ENCODE measurements at places on chromosomes 3 and 15.
A peak's percentile ranks its signal among the peaks of the same experiment; 100 is the strongest.

DNA sequence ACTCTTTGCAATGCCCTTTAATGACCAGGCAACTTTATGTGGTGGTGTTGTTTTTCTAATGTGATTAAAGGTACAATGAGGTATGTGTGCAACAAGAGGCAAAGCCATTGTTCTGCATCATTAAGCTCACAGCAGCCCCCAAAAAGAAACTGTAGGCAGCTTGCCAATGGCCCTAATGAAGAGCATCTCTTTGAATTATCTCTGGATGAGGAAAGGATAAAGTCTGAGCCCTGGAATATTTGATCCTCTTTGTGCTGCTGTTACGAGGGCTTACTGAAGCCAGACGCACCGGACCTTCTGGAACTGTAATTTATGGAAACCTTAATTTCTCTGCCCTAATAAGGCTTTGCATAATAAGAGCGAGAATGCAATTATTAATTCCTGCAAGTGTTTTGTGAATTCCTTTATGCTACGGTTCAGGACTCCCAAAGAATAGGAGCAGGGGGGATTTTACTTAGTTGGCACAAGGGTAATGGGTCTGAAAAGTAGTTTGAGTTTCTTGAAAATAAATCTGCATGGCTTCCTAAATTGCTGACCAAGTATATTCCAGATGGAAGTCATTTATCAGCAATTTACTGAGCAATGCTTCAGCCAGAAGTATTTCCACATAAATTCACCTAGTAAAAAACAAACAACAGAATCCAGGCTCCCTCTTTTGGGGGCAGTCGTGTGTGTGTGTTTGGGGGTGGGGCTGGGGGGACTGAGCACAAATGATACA is 193.4 kb downstream of the PDZRN3 start:
- DNase-seq: peak; percentile 66

GRCh38 chr3:9891072-9891622 is 737 bp downstream of the JAGN1 start:
- no peak for DNase-seq

DNA sequence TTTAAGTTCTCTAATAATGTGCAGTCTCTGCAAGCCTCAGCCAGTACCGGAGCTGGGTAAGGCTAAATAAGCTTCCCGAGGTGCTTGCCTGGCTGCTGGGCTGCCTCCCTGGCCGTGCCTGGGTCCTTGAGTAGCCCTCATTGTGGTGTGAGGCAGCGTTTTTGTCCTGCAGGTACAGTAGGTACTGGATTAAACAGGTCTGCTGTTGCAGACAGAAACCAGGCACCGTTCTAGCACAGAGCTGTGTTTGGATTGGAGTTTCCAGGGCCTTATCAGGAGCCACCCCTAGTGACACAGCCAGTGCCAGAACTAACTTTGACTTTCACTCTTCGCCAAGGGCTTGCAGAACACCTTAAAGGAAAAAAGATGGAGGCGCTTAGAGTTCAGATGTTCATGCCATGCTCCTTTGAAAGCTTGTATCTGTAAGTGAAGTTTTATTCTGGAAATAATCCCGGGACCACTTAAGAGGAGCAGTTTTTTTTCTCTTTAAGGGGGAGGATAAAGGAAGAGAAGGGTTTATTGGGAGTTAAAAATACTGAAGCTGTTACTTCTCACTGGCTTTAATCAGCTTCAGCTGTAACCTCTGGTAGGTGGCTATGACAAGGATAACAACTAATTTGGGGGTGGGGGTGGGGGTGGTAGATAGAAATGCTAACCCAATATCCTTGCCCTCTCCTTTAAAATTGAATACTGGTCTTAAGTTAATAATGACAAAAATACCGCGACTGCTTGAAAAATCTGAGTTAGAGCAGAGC is 126.8 kb downstream of the MITF start:
- DNase-seq: no peak

GRCh38 chr3:56059731-56060130 is 408.5 kb downstream of the ERC2 start:
- no peak for DNase-seq

DNA sequence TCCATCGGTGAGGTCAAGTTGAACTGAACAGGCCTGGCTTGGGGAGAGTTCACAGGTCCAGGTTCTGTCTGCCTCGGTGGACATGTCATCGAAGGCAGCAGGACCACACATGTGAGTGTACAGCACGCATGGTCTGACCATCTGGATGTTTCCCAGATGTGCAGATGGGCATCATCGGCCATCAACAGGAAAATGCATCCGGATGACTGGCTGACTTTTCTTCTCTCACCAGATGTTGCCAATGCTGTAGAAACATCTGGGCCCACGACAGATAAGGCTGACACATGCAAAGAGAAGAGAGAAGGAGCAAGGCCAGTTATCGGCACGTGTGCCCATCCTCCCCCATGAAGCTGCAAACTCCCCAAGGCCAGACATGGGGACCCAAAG is 45.1 kb downstream of the NOX5 start:
- DNase-seq: no peak

- no peak for DNase-seq
Measured at GRCh38 chr3:52085681-52086282, 29.4 kb upstream of the DUSP7 start.

DNA sequence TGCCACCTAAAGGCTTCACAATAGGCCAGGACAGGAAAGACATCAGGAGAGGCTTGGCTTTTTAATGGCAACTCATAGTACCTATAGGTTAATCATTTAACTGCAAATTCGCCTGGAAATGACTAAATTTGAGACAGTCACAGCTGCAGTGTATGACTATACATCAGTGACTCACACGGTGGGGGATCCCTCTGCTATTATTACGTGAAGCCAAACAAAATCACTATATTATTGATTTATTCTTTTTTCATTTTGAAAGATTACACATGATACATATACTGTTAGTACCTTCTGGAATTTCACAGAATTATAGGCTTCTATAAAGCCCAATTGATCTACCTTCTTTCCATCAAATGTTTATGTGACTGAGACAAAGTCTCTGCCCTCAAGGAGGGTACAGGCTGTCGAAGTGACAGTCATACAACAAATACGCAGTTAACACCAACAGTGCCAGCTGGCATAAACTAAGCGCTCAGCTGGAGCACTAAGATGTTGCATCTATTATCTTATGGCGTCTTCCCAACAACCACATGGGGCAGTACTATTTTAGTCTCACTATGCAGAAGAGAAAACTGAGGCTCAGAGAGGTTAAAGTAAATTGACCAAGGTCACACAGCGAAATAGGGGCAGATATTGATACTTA is 82.0 kb upstream of the LMOD3 start:
- no peak for DNase-seq

- DNase-seq: peak; percentile 22
Measured at GRCh38 chr15:83436513-83437158, 10.5 kb upstream of the SH3GL3 start.

- no peak for DNase-seq
Measured at GRCh38 chr3:166582236-166582635, 745.0 kb upstream of the BCHE start.

GRCh38 chr3:99548674-99549073 is 89.7 kb upstream of the COL8A1 start:
- no peak for DNase-seq

- no peak for DNase-seq
Measured at GRCh38 chr15:63905558-63906265, 72.0 kb upstream of the HERC1 start.

- no peak for DNase-seq
Measured at GRCh38 chr15:92023965-92024364, 170.5 kb downstream of the SLCO3A1 start.

DNA sequence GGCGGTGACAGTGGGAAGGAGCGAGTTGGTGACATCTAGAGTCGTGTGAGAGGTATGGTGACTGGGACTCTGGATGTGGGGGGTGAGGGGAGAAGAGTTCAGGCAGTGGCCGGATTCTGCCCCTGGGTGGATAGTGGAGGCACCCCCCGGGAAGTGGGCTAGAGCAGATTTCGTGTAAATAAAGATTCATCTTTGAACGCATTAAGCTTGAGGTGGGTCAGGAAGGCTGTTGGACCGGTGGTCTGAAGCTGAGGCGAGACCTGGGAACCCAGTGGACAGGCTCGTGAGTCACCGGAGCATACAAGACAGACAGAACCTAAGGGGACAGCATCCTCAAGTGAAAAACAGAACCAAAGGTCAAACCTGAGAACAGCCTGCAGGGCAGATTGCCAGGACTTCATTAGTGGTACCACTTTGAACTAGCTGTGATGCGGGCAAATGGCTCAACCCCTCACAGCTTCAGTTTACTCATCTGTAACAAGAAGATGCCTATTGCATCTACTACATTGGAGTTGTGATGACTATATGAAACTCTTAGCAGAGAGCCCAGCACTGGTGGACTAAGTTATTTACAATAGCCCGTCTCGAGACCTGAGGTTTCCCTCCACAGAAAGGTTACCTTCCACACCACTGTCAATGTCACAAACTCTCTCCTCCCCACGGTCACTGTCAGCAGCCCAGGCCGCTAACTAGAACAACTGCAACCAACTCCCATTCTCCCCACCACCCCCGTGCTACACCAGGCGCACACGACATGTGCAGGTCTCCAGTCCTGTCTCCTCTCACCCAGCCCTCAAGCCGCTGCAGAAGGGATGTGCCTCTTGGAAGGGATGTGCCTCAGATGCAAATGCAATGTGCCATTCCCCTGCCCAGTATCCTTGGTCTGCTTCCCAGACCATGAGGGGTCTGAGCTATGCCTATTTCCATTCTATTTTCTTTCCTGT is 901 bp upstream of the CLN6 start:
- peak; percentile 24 for DNase-seq

DNA sequence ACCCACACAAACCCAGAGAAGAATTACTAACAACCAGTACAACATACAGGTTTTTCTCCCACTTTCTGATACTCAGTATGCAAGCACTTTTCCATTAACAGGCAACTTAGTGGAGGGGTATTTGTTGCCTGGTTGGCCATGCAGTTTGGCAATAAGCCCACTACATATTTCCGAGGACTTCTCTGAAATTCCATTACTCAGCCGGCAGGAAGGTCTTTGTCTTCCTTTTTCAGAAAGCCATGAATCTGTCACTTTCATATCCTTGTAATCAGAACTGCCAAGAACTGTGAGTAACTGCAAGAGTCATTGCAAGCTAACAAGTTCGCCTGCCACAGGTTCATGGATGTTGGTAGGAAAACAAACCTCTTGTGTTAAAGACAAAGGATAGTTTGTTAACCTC is 422.3 kb upstream of the ROBO1 start:
- DNase-seq: no peak

DNA sequence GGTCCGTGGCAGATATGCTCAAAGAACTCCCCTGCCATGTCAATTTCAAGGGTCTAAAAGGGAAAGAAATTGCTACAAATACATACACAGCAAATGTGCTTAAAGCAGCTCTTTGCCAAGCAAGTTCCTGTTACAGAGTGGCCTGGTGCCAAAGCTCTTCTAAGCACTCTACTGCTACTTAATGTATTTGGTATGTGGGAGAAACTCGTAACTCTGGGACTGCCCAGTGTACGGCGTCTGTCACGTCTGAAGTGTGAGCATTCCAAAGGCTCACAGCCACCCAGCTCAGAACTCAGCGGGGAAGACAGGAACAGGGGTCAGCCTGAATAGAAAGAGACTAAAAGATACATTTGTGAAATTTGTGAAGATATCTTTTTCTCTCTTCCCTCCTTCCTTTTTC is 54.6 kb downstream of the RBMS3 start:
- peak; percentile 86 for DNase-seq

DNA sequence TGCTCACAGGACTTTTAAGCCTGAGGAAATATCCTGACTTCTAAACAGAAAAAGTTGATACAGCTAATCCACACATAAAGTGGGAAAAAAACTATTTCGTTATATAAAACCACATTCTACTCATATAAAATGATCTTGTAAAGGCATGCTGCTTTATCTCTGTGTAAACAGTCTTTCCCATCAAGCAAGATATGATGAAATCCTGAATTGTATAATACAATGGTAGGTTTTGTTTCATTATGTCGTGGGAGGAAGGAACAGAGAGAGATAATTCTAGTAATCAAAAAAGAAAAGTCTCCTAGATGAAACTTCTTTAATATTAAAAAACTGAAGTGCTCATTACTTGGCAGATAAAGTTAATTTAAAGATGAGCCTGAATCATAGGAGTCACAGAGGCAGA is 92.6 kb upstream of the SNTN start:
- DNase-seq: no peak

DNA sequence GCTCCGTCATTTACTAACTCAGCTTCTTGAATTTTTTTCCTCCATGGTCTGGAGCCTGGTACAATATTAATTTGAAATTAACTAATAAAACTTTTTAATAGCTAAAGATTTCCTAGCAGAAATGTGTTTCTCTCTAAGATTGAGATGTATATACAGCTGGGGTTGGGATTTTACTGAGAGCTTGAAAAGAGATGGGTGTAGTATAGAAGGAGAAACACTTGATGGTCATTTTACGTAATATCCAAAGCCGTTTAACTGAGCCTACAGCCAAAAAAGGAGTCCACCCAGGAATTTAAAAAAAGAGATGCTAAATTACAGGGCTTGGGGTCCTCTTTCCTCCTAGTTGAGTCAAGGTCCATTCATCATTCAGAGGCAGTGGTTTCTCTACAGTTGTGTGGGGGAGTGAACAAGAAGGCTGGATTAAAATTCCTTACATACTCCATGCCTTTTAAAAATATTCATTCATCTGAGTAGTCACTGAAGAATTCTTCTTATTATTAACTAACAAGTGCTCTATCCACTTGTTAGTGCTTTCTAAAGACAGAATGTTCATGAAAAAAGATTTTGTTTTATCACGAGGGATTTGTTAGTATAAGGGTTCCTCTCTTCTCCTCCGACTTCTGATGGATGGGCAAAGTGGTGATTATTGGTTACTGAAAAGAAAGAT is 255.3 kb upstream of the IL12A start:
- DNase-seq: no peak

DNA sequence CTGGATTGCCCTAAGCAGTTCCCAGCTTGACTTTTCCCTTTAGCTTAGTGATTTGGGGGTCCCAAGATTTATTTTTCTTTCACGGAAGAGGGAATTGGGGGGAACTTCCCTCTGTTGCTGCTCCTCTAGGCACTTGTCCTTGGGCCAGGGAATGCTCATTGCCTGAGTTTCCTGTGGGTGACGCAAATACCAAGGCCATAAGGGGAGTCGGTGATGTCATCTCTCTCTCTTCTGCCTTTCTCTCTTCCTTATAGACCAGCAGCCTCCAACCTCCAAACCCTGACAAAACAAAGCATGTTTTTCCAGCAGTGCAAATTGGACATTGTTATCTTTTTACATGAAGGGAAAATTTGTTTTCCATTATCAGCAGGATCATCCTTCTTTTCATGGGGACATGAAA is 120.2 kb downstream of the ITPR1 start:
- DNase-seq: no peak

GRCh38 chr3:194877291-194878119 is 191.8 kb downstream of the FAM43A start:
- DNase-seq: no peak

DNA sequence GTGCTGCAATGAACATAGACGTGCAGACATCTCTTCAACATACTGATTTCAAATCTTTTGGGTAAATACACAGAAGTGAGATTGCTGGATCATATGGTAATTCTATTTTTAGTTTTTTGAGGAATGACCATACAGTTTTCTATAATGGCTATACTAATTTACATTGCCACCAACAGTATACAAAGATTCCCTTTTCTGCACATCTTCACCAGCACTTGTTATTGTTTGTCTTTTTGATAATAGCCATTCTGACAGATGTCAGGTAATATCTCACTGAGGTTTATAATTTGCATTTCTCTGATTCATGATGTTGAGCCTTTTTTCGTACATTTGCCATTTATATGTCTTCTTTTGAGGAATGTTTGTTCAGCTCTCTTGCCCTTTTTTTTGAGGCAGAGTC is 30.5 kb downstream of the TOPAZ1 start:
- no peak for DNase-seq

Measured in NCI-H1105 treated with DMSO at 0.1 percent for 48 hours (cell line).